Suppressor macrophage treated with lipopolysaccharide for 1 hour (primary cell): ENCODE measurements at places on chromosomes 7 and 10.

DNA sequence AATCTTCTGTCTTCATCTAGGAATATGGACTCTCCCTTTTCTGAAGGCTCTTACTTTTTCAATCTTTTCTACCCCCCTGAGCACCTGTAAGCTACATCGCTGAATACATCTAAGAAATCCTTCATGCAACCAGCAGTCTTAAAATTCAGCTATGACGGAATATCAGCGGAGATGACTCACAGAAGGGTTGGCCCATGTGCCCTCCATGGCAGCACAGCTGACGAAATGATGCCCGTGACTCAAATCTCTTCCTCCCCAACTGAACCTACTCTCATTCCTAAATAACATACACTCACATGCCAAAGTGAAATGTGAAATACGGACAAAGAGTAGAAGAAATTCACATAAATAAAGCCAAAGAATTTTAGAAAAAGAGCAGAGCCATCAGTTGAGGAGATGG lies 30.3 kb upstream of the NCAPG2 start:
- peak; percentile 83 for DNase-seq

- no peak for DNase-seq
Measured at GRCh38 chr10:20712774-20713173, 184.3 kb downstream of the NEBL start.

DNA sequence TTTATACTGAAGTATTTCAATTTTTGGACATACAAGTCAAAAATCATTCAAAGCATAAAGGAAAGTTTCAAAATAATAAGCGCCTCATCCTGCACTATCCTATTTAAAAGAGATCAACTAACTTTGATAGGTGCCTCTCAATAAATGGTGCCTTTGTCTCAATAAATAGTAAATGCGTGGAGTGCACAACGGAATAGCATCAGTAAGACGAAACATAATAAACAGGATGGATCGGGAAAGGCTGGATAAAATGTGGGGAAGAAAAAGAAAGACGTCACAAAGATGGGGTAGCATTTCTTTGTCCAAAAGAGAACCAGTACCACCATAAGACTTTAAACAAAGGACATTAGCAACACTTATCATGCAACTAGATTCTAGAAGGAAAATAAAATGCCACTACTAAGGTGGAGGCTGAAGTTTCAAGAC lies 571 bp upstream of the PRKAR2B start:
- DNase-seq, result no peak

- no peak for DNase-seq
Measured at GRCh38 chr10:101075775-101076174, 14.0 kb downstream of the KAZALD1 start.

GRCh38 chr10:116296291-116296721 lies 23.3 kb upstream of the GFRA1 start:
- no peak for DNase-seq

- DNase-seq, result no peak
Measured at GRCh38 chr7:132756484-132756990, 180.3 kb upstream of the PLXNA4 start.

DNA sequence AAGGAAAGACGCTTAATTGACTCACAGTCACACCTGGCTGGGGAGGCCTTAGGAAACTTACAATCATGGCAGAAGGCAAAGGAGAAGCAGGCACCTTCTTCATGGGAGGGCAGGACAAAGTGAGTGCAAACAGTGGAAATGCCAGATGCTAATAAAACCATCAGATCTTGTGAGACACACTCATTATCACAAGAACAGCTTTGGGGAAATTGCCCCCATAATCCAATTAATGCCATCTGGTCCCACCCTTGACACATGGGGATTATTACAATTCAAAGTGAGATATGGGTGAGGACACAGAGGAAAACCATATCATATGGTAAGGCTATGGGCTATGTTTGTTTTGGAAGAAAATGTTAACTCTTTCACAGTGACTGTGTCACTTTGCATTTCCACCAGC lies 1272.5 kb upstream of the CELF2 start:
- no peak for DNase-seq

DNA sequence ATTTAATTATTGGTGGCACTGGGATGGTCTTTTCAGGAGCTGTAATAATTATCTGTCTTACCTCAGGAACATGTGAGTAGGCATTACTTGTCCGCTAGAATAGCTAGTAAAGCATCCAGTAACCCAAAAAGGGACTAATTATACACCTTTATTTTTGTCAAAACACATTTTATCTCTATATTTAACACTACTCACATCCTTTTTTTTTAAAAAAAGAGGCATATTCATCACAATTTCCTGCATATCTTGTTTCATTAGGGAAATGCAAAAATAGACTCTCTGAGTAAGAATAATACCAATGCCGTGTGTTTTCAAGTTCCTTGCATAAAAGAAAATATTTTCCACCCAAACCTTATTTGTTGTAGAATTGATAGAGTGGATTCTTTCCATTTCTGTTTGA lies 99.5 kb downstream of the VTI1A start:
- no peak for DNase-seq

DNA sequence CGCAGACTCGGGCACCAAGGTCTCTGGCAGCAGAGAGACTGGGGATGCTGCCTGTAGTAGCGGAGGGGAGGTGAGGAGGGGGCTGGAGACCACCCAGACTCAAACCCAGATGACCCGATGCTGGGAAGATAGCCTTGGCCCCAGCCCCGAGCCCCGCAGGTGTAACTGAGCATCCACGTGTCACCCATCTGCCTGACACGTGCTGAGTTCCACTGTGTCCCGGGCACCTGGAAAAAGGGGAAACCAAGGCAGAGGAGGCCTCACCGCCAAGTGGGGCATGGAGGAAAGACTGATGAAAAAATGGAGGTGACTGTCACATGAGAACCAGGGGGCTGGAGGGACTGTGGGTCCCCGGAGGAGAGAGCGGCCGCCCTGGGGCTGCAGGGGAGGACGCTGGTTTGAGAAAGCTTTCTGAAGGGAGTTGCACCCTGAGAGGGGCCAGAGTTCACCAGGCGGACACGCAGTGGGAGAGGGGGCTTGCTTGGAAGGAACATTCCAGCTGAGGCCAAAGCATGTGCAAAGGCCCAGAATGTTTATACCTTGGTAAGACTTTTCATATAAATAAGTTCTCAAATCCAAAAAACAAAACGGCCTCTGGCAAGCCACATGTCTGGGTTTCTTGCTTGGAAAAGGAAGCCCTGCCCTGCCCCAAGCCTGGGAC lies 27.4 kb upstream of the ELN start:
- DNase-seq, result no peak

GRCh38 chr10:37490266-37490665 lies 364.9 kb downstream of the ANKRD30A start:
- no peak for DNase-seq

DNA sequence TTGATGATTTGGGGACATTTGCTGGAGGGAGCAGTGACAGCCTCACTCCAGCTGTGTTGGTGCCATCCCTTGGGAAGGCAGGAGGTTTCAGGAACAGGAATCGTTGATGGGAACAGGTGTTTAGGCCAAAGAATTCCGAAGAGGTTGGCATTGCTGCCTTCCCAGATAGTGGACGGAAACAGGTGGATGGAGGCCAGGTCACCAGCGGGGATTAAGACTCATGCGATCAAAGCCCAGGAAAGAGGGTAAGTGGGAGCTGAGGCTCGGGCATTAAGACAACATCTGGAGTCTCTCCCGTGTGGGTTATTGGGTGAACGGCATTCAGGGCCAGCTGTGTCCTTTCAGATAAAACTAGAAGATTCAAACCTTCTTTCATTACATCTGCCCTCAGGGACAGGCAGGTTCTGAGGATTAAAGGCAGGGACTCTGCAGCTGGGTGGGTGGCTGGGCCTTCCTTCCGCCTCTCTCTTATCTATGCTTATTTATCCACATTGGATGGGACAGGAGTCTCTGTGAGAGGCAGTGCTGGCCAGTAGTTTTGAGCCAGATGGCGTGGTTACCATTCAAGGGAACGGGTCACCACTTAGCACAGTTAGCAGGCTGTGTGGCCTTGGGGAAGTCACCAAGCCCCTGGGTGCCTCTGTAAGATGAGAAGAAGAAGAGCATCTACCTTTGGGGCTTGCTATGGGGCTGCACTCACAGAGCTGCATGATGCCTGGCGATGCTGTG lies 67.6 kb downstream of the INSIG1 start:
- DNase-seq, result peak; percentile 16

DNA sequence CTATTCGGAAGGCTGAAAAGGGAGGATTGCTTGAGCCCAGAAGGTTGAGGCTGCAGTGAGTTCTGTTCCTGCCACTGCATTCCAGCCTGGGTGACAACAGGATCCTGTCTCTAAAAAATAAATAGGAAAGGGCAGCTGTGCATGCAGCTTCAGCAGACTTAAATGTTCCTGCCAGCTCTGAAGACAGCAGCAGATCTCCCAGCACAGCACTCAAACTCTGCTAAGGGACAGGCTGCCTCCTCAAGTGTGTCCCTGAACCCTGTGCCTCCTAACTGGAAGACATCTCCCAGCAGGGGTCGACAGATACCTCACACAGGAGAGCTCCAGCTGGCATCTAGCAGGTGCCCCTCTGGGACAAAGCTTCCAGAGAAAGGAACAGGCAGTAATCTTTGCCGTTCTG lies 117.9 kb downstream of the CXCL12 start:
- no peak for DNase-seq

GRCh38 chr7:147909431-147910148 lies 681.0 kb upstream of the C7orf33 start:
- DNase-seq, result no peak

DNA sequence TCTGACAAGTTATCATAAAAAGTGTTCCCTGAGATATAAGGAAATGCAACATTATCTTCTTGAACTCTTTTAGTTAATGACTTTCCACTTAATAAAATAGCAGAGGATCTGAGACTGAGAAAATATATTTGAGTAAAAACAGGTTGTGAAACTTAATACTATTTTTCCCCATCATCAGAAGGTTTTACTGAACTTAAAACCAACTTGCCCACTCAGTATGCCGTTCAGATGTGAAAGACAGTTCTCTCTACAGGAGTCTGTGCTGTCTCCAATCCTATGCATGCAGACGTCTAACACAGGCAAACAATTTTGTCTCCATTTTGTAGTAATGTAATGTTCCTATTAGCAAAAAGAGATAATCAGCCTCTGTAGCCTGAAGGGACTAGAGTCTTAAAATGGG lies 38.2 kb upstream of the CYP2C18 start:
- no peak for DNase-seq

DNA sequence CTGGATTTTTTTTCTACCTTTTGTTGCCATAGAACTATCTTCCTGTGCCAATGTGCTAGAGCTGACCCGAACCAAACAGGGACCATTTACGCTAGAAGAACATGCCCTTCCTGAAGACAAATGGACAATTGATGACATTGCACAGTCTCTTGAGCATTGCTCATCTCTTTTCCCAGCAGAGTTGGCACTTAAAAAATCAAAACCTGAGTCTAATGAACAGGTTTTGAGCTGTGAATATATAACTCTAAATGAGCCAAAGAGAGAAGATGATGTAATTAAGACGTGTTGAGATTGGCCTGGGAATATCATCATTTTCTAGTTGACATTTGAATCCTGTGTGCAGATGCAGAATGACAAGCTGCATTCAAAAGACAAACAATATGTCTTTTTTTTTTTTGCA lies 37.1 kb downstream of the TRUB1 start:
- no peak for DNase-seq

- DNase-seq, result no peak
Measured at GRCh38 chr7:24549991-24550390, 23.3 kb upstream of the PALS2 start.

DNA sequence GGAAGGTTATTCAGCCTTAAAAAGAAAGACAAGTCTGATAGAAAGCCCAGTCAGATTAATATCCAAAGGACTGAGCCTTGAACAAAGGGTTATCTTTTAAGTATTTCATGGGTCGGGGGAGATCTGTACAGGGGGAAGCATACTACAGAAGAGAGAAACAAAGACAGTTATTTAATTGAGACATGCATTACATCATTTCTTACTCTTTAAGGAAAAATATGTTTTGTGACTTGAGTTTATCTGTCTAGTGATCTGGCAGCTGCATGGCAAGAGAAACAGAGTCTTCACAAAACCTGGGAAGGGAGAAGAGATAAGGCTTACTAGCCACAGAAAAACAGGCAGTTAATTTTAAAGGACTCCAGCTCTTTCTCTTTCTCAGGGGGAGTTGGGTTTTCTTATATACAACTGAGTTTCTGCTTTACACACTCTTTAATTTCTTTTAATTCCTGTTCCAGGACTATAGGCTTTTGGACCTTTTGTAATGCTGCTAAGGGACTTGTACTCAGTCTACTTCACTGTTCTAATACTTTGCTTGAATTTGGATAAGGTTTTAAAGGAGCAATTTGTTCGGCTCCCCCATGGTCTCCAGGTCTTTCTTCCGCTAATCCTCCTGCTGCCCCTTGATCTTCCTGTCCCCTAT lies 20.9 kb upstream of the CYP3A43 start:
- no peak for DNase-seq

- DNase-seq, result peak; percentile 67
Measured at GRCh38 chr7:132680590-132680989, 104.3 kb upstream of the PLXNA4 start.

DNA sequence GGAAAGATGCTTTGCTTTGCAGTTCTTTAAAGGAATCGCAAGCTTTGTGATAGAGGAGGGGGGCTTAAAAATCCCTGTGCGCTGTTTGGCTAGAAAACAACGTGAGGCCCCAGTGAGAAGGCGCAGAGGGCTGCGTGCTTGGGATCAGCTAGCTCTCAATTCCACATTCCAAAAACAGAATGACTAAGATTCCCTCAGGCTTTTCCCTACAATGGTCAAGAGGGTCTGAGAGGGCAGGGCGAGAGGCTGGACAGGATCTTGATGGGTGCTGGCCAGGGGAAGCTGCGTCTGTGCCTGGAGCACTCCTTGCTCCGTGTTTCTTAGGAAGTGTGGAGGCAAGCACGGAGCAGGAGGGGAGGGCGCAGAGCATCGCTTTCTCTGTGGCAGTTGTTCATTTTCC lies 72.1 kb upstream of the INHBA start:
- DNase-seq, result no peak

GRCh38 chr7:88146616-88147015 lies 73.2 kb downstream of the SRI start:
- DNase-seq, result no peak

GRCh38 chr10:23341004-23341403 lies 3.6 kb downstream of the C10orf67 start:
- DNase-seq, result peak; percentile 43

DNA sequence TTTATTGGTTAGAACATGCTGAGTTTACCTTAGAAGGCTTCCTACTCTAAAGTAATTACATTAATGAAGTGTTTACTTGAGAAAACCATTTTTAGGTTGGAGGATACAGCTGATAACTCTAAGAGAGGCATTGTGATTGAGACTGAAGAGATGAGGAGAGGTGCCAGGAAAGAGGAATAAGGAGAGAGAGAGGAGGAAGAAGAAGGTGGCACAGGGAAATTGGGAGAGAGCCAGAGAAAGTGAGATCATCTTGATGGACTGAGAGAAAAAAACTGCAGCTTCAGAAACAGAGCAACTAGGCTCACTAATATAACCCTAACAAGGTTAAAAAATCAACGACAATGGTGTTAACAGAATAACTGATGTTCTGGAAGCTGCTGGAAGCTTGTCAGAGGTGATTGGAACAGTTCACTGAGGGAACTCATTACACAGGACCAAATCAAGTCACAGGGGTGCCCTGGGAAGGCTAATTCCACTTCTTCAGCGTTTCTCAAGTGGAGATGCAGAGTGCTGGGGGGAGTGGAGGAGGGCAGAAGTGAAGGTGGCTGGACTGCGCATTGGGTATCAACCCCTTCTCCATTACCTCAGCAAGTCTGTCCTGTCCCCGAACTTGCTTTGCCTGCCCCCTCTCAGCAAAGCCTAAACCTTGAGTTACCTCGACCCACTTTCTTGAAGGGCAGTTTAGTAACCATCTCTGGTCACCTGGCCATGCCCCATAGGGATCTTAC lies 6.9 kb upstream of the SORBS1 start:
- no peak for DNase-seq

- DNase-seq, result no peak
Measured at GRCh38 chr7:101236292-101236835, 1.2 kb downstream of the CLDN15 start.
